ENCODE measurements at places on chromosomes 6 and 20. TPM values are rescaled to one million over a fixed set of nuclear protein-coding genes. Genes with fewer than 3 reads are reported as not detected.

The GRM1 gene
- not detected for total RNA-seq

The FAM110A gene
- total RNA-seq, result 15.4 TPM

The CST5 gene
- not detected for total RNA-seq

The CFAP61 gene
- total RNA-seq, result not detected

The ACTL10 gene
- total RNA-seq, result 1.0 TPM

The BCAS1 gene
- total RNA-seq, result 0.05 TPM

The VWA7 gene
- 0.89 TPM for total RNA-seq

The FOXC1 gene
- not detected for total RNA-seq

The KCNK5 gene
- 9.0 TPM for total RNA-seq

The VPS16 gene
- total RNA-seq, result 42.0 TPM

The HDGFL1 gene
- not detected for total RNA-seq

The FLOT1 gene
- 162 TPM for total RNA-seq

The NR2E1 gene
- total RNA-seq, result not detected

The OOEP gene
- total RNA-seq, result 0.31 TPM

The OR12D3 gene
- not detected for total RNA-seq

The NEURL2 gene
- 0.99 TPM for total RNA-seq

The PRPH2 gene
- total RNA-seq, result not detected

The PNLDC1 gene
- total RNA-seq, result 0.40 TPM

The FUT9 gene
- total RNA-seq, result not detected

The PROKR2 gene
- total RNA-seq, result not detected

The C20orf204 gene
- 1.7 TPM for total RNA-seq

The PTCHD4 gene
- total RNA-seq, result not detected

The DCBLD1 gene
- total RNA-seq, result 1.1 TPM

The THBD gene
- total RNA-seq, result not detected

The KCNB1 gene
- not detected for total RNA-seq

The GPR6 gene
- total RNA-seq, result not detected

The EFCAB8 gene
- total RNA-seq, result 0.57 TPM

The SMLR1 gene
- not detected for total RNA-seq

The RIN2 gene
- total RNA-seq, result not detected

The TNXB gene
- total RNA-seq, result 4.8 TPM

The CCDC170 gene
- not detected for total RNA-seq

The BPI gene
- not detected for total RNA-seq

The CAGE1 gene
- total RNA-seq, result 0.26 TPM

The TBC1D32 gene
- total RNA-seq, result 6.9 TPM

The FAM209B gene
- 0.95 TPM for total RNA-seq

The VSTM2L gene
- total RNA-seq, result not detected

The TRAPPC3L gene
- not detected for total RNA-seq

The PERP gene
- total RNA-seq, result 4.4 TPM

The CD164 gene
- 177 TPM for total RNA-seq

The EYS gene
- not detected for total RNA-seq

The CTAGE9 gene
- total RNA-seq, result not detected

The GSTA2 gene
- total RNA-seq, result not detected

The PRICKLE4 gene
- 0.52 TPM for total RNA-seq

The DTD1 gene
- 46.4 TPM for total RNA-seq

The MEP1A gene
- total RNA-seq, result not detected

The GPX5 gene
- not detected for total RNA-seq

The FILIP1 gene
- not detected for total RNA-seq

The PI16 gene
- 0.27 TPM for total RNA-seq

The CGAS gene
- 17.4 TPM for total RNA-seq

The ADGRF1 gene
- not detected for total RNA-seq

The PTPN1 gene
- 119 TPM for total RNA-seq

The RNF144B gene
- total RNA-seq, result 1.5 TPM

The SALL4 gene
- not detected for total RNA-seq

The TPBG gene
- total RNA-seq, result 0.07 TPM

The TCP11 gene
- total RNA-seq, result not detected

The CRISP3 gene
- total RNA-seq, result not detected

Measured in activated naive CD4-positive, alpha-beta T cell treated with anti-CD3 and anti-CD28 coated beads for 36 hours (primary cell).